ENCODE measurements at places on chromosomes 16 and 17.

- DNase-seq: no peak
Observed at GRCh38 chr17:80465327-80465974, 11.0 kb downstream of the NPTX1 start.

DNA sequence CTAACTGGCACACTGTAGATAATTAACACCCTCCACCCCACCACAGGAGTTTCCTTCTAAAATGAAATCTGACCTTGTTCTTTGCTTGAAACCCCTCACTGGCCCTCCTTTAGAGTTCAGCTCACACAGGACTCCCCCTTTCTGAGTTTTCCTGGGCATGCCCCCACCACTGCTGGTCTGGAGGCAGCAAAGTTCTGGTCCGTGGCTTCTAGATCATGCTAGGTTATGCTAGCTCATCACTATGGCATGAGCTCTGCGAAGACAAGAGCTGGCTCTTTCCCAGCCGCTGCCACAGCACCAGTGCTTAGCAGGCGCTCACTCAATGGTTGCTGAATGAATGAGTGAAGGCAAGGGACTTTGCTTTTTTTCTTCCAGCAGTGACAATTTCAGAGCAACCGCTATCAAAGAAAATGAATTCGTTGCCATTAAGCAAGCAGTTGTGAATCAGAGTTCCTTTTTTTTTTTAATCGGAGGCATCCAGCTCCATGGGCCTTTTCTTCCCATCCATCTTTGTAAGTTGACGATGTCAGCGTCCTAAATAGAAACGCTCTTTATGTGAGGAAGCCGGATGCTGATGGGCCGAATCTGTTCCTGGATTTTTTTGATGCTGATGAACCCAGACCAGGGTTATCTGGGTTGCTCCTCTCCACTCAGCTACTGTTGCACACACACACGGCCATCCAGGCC is 80.8 kb upstream of the NOL11 start:
- DNase-seq: no peak

DNA sequence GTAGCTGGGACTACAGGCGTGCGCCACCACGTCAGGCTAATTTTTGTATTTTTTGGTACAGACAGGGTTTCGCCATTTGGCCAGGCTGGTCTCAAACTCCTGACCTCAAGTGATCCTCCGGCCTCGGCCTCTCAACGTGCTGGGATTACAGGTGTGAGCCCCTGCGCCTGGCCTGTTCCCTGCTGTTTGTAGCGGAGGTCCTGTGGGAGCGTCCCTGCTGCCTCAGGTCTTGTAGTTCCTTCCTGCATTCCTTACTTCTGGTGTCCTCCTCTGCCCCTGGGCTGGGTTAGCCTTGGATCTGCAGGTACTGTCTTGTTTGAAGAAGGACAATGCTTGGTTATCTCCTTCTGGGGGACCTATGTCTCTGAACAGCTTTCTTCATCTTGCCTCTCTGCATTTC is 23.6 kb upstream of the G6PC1 start:
- DNase-seq: no peak

DNA sequence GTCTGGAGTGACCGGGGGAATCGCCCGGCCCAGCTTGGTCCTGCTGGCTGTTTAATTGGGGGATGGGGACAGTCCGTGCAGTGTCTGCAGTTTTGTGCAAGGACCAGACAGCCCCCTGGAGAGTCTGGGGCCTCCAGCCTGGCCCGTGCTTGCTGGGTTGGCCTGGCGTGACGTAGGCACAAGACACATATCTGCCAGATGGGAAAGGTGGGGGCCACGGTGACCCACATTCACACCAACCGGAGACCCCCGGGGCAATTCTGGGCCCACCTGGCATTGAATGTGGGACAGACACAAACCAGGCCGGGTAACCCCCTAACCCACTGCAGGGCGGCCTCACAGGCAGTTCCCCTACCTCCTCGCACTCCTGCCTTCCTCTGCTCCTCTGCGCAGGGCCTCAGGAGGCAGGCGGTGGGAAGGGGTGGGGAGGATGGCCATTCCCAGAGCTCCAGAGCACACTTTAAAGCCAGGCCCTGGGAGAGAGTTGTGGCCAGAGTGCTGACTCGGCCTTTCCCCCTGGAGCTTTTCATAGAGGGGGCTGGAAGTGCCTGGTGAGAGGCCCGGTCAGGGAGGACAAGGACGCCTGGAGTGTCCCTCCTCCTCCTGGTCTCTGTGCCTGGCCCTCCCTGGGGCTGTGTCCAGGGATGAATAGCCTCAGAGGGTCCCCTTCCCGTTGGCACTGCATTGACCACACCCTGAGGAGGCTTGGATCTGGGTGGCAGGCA is 1.5 kb downstream of the MRC2 start:
- DNase-seq: no peak

DNA sequence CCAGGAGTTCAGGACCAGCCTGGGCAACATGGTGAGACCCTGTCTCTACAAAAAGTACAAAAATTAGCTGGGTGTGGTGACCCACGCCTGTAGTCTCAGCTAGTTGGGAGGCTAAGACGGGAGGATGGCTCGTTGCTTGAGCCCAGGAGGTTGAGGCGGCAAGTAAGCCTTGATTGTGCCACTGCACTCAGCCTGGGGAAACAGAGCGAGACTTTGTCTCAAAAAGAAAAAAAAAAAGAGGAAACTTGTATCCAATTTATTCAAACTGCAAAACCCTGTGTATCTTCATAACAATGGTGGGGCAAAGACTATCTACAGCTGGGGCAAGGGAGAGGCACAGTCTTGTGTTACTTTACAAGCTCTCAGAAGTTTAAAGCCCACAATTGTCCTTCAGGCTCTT is 21.5 kb downstream of the GRB7 start:
- DNase-seq: no peak

DNA sequence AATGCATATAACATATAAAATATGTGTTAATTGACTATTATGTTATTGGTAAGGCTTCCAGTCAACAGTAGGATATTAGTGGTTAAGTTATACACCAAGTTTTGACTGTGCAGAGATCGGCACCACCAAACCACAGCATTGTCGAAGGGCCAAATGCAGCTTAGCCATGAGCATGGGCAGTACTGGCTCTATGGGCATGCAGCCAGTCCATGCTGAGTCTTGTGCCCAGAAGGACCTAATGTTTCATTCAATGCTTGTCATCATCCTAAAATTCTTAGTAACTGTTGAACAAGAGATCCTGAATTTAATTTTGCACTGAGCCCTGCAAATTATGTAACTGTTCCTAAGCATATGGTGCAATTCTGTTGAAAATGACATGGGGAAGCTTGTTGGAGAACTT is 233.4 kb upstream of the HS3ST3A1 start:
- no peak for DNase-seq

GRCh38 chr16:65843941-65844340 is 522.5 kb upstream of the CDH5 start:
- no peak for DNase-seq

GRCh38 chr16:78396673-78397072 is 297.2 kb downstream of the WWOX start:
- DNase-seq: no peak

DNA sequence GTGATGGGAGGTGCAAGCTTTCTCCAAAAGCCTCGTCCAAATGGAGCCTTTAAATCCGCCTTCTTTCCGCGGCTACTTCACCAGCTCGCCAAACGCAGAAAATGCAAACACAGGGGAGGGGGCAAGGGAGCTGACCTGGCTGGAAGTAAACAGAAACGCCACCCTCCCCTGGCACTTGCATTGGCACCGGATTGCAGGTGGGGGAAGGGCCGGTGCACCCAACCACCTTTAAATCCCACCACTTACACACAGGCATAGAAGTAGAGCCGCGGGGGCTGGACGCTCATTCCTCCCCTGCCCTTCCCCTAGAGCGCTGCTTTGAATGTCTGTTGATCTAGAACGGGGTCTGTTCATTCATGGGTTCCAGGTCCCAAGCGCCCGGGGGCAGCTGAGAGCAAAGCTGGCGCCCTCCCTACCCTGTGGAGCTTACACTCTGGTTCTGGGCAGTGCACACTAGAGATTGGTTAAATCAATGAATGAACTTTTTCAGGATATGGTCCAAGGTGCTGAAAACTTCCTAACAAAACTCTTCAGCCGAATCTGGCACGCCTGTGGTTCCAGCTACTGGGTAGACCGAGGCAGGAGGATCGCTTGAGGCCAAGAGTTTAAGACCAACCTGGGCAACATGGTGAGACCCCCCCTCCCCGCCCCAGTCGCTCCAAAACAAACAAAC is 920 bp upstream of the ZCCHC14 start:
- no peak for DNase-seq

GRCh38 chr17:76923491-76923890 is 55.3 kb downstream of the MGAT5B start:
- DNase-seq: no peak
